Mucosa of descending colon (tissue), 3 donors: ENCODE measurements at places on chromosomes 11 and 22.

GRCh38 chr11:71486320-71486719 is 33.3 kb downstream of the NADSYN1 start:
- DNase-seq, result no peak

DNA sequence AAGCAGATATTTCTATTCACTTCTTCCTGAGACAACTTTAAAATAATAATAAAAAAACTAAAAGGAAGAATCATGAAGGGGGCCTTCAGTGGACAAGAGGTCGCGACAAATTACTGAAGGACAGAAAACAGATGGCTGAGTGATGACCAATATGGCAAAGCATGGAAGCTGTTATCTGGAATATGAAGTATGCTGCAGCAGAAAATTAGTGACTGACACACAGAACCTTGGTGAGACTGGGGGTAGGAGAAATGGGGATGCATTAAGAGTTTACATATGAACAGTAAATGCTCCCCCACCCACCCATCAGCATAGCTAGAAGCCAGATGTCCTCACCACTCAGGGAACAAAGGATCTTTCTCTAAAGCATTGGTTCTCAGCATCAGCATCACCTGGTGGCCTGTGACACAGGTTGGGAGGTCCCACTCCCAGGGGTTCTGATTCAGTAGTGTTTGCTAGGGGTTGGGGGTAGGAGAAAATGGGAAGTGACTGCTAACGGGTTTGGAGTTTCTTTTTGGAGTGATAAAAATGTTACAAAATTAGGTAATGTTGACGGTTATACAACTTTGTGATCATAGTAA is 59.7 kb downstream of the NARS2 start:
- no peak for DNase-seq

GRCh38 chr11:122661182-122661945 is 5.8 kb downstream of the UBASH3B start:
- DNase-seq, result no peak

DNA sequence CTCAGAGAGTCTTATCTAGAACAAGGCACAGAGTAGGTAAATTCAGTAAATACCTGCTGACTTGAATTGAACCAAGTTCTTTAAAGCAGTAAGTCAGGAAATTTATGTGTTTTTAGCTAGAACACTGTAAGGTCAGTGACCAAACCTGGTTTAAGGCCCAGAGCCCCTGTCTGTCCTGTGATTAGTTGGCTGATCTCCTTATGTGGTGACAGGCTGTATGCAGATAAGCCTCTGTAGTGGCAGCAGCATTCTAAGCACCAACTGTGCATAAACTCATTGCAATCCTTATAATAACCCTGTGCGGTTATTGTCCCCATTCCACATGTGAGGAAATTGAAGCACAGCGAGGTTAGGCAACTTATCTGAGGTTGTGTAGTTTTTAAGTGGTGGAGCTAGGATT is 40.5 kb downstream of the FBXO7 start:
- DNase-seq, result no peak
